Activated CD8-positive, alpha-beta memory T cell treated with anti-CD3 and anti-CD28 coated beads, Interleukin-2, amount 50 U/mL, for 48 hours (primary cell): ENCODE measurements at places on chromosomes 6 and 20.

DNA sequence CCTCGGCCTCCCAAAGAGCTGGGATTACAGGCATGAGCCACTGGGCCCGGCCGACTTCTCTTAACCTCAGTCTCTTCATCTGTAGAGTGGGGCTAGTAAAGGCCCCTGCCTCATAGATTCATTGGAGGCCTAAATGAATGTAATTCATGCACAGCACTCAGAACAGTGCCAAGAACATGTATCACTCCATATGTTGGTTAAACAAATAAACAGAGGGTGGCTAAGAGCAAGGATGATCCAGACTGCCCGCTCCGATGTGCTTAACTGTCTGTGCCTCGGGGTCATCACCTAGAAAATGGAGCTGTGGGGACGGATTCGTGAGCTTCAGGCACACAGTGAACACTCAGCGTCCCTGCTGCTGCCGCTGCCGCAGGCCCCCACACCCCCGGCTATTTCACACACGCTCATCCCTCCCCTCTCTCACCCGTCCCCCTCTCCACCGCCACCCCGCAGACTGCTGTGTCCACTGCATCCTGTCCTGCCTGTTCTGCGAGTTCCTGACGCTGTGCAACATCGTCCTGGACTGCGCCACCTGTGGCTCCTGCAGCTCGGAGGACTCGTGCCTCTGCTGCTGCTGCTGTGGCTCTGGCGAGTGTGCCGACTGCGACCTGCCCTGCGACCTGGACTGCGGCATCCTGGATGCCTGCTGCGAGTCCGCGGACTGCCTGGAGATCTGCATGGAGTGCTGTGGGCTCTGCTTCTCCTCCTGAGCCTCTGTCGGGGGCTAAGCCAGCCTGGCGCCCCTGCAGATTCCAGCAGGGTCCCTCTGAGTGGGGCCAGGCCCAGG is 14.8 kb downstream of the MDFI start:
- DNase-seq: no peak

DNA sequence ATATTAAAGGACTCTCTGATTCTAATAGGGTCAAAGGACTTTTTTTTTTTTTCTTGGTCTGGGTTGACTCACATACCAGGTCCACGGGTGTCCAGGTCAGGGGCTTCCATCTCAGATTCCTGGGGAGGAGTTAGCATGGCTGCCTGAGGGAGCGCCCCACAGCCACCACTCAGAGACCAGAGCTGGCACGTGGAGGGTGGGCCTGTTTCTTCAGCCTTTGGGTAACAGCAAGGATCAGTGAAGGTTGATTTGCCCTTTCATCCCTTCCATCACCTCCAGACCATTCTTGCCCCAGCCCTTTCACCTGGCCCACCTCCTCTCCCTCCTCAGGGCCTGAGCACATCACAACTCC is 5.9 kb upstream of the GPSM3 start:
- no peak for DNase-seq

GRCh38 chr6:27616328-27617045 is 143.6 kb upstream of the ZNF184 start:
- DNase-seq: no peak

GRCh38 chr6:46380152-46380807 is 111.0 kb downstream of the RCAN2 start:
- no peak for DNase-seq

- no peak for DNase-seq
Measured at GRCh38 chr6:33584700-33585402, 4.8 kb upstream of the BAK1 start.

GRCh38 chr6:30571762-30572082 is 480 bp downstream of the ABCF1 start:
- no peak for DNase-seq

- DNase-seq: no peak
Measured at GRCh38 chr6:134378426-134378825, 60.5 kb upstream of the SGK1 start.

GRCh38 chr20:63961664-63962425 is 5.6 kb upstream of the UCKL1 start:
- no peak for DNase-seq

DNA sequence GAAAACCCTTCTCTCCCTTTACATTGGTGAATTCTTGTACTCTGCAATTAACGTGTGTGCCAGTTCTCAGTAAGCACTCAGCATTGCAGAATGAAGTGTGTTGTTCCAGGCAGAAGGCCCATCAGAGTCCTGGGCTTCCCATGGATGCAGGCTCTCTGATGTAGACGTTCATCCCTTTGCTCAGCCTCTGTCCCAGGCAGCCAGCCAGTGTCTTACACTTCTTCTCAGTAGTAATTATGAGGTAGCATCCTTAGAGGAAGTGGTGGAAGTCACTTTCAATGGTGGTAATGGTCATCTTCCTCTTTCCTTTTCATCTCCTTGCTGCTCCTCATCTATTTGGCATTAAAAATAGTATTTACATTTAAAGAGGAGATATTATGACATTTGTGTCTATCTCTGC is 66.7 kb upstream of the FYN start:
- DNase-seq: no peak

- DNase-seq: no peak
Measured at GRCh38 chr20:23347791-23348190, 2.8 kb upstream of the NXT1 start.

DNA sequence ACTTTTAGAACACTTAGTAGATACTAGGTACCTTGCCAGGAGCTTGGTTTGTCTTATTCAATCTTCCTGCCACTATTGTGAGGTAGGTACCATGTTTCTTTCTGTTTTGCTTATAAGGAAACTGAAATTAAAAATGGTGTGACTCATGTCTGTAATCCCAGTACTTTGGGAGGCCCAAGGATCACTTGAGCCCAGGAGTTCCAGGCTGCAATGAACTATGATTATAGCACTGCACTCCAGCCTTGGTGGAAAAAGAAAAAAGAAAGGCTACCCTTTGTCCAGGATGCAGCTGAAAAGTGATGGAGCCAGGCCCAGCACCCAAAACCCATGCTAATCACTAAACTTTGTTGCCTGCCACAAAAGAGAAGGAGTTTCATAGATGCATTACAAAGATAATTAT is 34.1 kb upstream of the LAMA4 start:
- DNase-seq: no peak

- no peak for DNase-seq
Measured at GRCh38 chr20:63829945-63830835, 874 bp downstream of the ZBTB46 start.

DNA sequence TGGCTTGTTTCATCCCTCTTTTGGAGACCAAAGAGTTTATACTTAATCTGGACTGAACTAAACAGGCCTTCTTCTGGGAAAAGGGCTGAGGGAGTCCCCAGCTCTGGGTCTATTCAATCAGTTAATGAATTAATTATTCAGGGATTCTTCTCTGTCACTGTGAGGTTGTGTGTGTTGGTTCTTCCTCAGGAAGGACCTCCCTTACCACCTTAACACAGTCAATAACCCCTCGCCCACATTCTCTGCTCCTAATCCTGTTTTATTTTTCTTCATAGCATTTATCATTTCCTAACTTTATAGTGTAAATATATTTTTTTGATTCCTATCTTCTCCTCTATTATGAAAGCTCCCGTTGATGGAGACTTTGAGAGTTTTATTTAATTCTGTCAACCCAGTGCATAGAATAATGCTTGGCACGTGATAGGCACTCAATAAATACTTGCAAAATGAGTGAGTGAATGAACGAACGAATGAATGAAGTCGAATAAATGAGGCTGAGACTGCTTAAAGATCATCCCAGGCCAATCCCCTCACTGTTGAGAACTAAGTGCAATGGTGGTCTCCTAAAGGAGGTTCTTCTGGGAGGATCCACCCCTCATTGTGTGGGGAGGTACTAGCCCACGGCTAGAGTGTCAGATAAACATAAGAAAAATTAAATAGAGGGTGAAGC is 179.6 kb upstream of the JARID2 start:
- DNase-seq: no peak

GRCh38 chr6:26342106-26343004 is 22.6 kb upstream of the BTN3A2 start:
- no peak for DNase-seq

GRCh38 chr6:142856624-142857232 is 88.2 kb downstream of the HIVEP2 start:
- DNase-seq: no peak

GRCh38 chr6:42729731-42730130 is 7.3 kb upstream of the PRPH2 start:
- no peak for DNase-seq

DNA sequence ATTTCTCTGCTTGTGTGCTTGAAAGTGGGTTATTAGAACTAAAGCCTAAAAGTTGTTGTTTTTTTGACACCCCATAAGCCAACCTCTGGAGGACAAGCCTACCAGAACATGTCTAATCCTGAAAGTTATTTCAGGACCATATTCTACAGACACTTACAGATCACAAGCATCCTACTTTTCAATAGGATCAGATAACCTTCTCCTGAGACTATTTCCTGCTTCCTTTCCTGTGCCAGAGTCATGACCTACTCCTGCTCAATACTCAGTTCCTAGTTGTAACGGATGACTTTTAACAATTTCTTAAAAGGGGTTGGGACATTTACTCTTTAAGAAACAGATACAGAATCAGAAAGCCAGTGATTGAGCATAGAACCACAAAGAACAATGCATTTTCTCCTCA is 5.3 kb upstream of the FILIP1 start:
- DNase-seq: no peak

GRCh38 chr20:46087161-46087560 is 2.6 kb downstream of the NCOA5 start:
- no peak for DNase-seq

DNA sequence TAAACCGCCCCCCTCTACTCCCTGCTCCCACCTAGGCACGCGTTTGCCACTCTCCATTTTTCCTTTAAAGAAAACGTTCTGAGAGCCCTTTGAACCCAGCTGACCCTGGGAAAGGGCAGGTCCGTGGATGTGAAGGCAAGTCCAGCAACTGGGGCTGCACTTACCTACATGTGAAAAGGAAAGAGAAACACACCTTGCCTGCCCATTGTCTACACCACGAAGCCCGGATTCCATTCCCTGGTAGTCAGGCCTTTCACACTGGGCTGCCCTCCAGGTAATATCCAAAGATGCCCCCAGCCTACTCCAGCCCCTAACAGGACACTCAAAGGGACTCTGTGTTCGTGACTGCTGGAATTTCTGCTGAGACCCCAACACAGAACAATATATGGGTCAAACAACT is 94.4 kb downstream of the CD83 start:
- DNase-seq: no peak

- no peak for DNase-seq
Measured at GRCh38 chr20:36446557-36446956, 94.8 kb upstream of the MYL9 start.

- peak; percentile 49 for DNase-seq
Measured at GRCh38 chr20:53914091-53914780, 156.2 kb downstream of the BCAS1 start.

GRCh38 chr6:6750594-6751265 is 162.2 kb downstream of the LY86 start:
- no peak for DNase-seq

GRCh38 chr6:46350714-46351113 is 140.5 kb downstream of the RCAN2 start:
- no peak for DNase-seq

DNA sequence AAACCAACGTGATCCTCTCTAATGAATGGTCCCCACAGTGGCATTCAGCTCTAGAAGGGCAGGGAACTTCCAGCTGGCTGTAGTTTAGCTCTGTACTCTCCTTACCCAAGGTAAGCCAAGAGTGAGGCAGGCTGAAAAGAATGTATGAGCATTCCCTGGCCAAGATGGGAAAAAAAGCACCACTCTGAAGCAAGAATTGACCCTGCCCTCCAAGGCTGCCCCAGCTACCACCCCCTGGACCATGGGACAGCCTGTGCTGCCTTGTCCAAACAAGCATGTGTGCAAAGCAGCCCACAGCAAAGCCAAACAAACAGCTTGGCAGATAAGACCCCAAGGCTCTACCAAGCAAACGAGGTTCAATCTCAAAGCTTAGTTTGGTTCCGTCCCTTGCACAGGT is 73.9 kb downstream of the GFOD1 start:
- DNase-seq: peak; percentile 35

DNA sequence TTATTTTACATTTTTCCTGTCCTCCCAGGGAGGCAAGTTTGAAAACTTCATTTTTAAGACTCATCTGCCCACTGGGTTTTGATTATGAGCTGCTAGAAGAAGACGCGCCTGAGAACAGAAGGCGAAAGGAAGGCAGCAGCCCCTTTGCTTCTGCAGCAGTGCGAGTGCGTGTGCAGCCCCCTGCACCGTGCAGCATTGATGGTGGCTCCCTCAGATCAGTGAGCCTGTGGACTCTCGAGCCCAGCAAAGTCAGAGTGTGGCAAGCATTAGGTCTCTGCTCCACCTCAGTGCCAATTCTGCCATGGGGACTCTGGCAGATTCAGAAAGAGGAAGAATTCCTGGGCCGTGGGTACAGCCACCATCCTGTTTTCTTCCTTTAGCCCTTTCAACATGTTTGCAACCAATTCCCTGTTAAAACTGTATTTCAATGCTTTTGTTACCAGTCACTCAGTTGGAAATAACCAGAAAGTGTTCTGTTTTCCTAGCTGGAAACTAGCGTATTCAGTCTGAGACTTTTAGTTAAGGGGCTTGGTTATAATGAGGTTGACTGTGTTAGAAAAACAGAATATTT is 134.8 kb upstream of the OGFRL1 start:
- DNase-seq: no peak

DNA sequence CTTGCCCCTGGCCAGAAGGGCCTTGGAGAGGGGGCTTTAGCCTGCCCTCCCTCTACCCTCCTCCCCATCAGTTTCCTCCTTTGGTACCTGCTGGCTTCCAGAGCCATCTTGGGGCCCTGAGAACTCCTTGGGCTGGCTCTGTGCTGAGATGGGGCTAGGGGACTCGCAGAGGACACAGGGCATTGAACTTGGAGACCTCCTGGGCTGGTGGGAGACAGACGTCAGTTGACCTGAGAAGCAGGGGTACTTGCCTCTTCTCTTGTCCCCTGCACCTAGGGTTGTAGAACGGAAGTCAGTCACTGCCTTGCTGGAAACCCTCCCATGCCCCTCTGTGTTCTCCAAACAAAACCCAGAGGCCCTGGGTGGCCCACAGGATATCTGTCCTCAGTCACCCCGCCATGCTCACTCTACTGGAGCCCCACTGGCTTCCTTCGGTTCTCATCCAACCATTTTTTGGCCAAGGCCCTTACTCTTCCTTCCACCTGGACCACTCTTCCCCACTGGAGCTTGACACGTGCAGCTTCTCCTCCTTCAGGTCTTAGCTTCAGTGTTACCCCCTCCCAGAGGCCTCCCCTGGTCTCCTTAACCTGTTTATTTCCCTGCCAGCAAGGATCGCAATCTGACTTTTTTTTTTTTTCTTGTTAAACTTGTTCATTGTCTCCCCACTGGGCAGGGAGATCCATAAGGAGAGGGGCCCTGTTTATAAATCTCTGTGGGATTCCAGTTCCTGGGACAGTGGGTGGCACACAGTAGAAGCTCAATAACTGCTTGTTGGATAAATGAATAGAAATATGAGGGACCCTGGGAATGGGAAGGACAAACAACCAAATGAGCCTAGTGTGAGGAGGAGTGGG is 971 bp downstream of the RBCK1 start:
- peak; percentile 71 for DNase-seq

GRCh38 chr20:36861875-36862801 is 13.8 kb upstream of the TLDC2 start:
- no peak for DNase-seq

- DNase-seq: no peak
Measured at GRCh38 chr6:144338951-144339700, 54.0 kb downstream of the UTRN start.

- DNase-seq: peak; percentile 56
Measured at GRCh38 chr6:5031150-5031549, 27.3 kb upstream of the RPP40 start.
